Activated CD8-positive, alpha-beta memory T cell treated with anti-CD3 and anti-CD28 coated beads for 36 hours (primary cell): ENCODE measurements at places on chromosomes 2 and 18. TPM values are rescaled to one million over a fixed set of nuclear protein-coding genes. Genes with fewer than 3 reads are reported as not detected.

GPR45 gene
- total RNA-seq: not detected

MFSD2B gene
- not detected for total RNA-seq

POTEI gene
- not detected for total RNA-seq

GPAT2 gene
- 37.9 TPM for total RNA-seq

PDCD1 gene
- total RNA-seq: 52.0 TPM

IL1F10 gene
- total RNA-seq: not detected

IL18R1 gene
- total RNA-seq: 25.1 TPM

SERPINB4 gene
- not detected for total RNA-seq

CYP1B1 gene
- total RNA-seq: 6.9 TPM

TGFA gene
- total RNA-seq: 0.13 TPM

CEP192 gene
- 23.8 TPM for total RNA-seq

KYNU gene
- not detected for total RNA-seq
